ENCODE measurements at places on chromosomes 4 and X. TPM values are rescaled to one million over a fixed set of nuclear protein-coding genes. Genes with fewer than 3 reads are reported as not detected.
A peak's percentile ranks its signal among the peaks of the same experiment; 100 is the strongest.

DNA sequence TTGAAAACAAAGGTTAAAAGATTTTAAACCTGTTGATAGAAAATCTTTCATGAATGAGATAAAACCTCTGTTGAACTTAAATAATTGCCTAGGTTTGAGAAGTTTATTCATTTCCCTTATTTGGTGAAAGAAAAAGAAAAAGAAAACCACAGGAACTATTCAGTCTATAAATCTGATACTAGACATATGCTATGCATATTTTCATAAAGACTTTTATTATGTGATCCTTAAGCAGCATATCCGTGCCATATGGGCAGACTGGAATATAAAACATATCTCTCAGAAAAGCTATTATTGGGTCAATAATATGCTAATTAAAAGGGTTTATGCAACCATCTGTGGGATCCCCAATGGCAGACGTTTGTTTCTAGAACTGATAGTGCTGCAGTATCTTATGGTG is 178.7 kb downstream of the RASL11B start:
- H3K27me3 ChIP-seq, result no peaks in the 10 kb centered on the region
- H3K27ac ChIP-seq, result no peak overlapping the region
- DNase-seq, result no peak
- no peaks in the 10 kb centered on the region for H3K36me3 ChIP-seq
- H3K4me3 ChIP-seq, result no peak overlapping the region
- H3K4me1 ChIP-seq, result no peaks in the 10 kb centered on the region

- H3K36me3 ChIP-seq, result no peaks in the 10 kb centered on the region
- no peaks in the 10 kb centered on the region for H3K27me3 ChIP-seq
- H3K4me1 ChIP-seq, result no peaks in the 10 kb centered on the region
- H3K4me3 ChIP-seq, result no peak overlapping the region
- H3K27ac ChIP-seq, result no peak overlapping the region
Observed at GRCh38 chr4:10731690-10732089, 47.1 kb upstream of the CLNK start.

GRCh38 chr4:98574816-98575215 is 83.6 kb downstream of the TSPAN5 start:
- H3K4me3 ChIP-seq, result no peak overlapping the region
- peaks cover 14% of the 10 kb centered on the region for H3K4me1 ChIP-seq
- H3K27ac ChIP-seq, result peak overlapping the region; percentile 27
- no peaks in the 10 kb centered on the region for H3K27me3 ChIP-seq

DNA sequence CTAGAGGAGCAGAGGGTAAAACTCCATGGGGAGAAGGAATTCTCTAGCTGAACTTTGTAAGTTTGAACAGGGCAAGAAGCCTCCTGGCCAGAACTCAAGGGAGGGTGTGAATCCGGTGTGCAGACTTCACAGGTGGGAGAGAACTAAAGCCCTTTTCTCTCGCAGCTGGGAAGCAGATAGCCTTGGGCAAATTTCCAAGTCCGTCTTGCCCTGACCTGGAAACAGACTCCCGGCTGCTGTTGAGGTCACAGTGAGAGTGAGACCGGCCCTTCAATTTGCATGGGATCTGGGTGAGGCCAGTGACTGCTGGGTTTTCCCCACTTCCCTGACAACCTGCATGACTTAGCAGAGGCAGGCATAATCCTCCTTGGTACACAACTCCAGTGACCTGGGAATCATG is 94.5 kb upstream of the ZNF827 start:
- H3K36me3 ChIP-seq, result no peaks in the 10 kb centered on the region
- H3K4me1 ChIP-seq, result no peaks in the 10 kb centered on the region
- H3K27ac ChIP-seq, result no peak overlapping the region

GRCh38 chr4:185359767-185360446 is 35.8 kb downstream of the LRP2BP start:
- H3K27me3 ChIP-seq, result no peaks in the 10 kb centered on the region
- no peak for DNase-seq
- H3K27ac ChIP-seq, result no peak overlapping the region
- no peaks in the 10 kb centered on the region for H3K4me1 ChIP-seq

DNA sequence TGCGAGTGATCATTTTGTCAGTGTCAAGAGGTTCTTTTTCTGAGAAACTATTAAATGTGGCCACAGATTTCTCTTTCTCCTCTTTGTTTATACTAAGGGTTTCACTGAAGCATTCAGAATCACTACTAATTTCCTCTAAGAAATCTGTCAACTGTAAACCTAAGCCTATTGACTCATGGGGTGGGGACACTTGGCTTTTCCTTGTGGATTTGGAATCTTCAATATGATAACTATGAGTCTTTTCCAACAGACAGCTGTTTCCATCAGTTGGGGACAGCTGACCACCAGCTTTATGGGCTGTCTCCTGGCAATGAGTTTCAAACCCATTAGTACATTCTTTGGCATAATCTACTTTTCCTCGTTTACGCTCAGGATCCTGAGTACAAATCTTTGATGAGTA is 13.8 kb downstream of the PGRMC1 start:
- H3K27me3 ChIP-seq, result no peaks in the 10 kb centered on the region
- DNase-seq, result no peak
- H3K36me3 ChIP-seq, result no peaks in the 10 kb centered on the region
- no peak overlapping the region for H3K27ac ChIP-seq
- no peak overlapping the region for H3K4me3 ChIP-seq
- no peaks in the 10 kb centered on the region for H3K4me1 ChIP-seq

DNA sequence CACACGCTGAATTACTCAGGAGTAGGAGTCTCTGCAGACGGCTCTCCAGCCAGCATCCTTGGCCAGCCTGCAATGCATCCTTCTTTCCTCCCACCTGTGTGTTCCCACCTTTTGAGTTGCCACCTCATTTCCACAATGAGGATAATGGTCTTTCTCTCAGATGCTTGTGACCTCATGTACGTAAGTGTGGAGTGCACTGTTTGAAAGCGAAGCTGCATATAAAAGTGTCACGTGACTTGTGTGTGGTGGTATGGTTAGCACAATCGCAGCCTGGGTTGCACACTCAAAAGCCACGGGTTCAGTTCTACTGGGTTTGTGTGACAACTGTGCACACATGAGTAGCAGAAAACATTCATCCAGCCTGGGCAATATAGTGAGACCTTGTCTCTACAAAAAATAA is 12.0 kb upstream of the MFAP3L start:
- H3K4me1 ChIP-seq, result no peaks in the 10 kb centered on the region
- no peaks in the 10 kb centered on the region for H3K27me3 ChIP-seq
- DNase-seq, result no peak
- no peak overlapping the region for H3K27ac ChIP-seq
- no peaks in the 10 kb centered on the region for H3K36me3 ChIP-seq
- no peak overlapping the region for H3K4me3 ChIP-seq

DNA sequence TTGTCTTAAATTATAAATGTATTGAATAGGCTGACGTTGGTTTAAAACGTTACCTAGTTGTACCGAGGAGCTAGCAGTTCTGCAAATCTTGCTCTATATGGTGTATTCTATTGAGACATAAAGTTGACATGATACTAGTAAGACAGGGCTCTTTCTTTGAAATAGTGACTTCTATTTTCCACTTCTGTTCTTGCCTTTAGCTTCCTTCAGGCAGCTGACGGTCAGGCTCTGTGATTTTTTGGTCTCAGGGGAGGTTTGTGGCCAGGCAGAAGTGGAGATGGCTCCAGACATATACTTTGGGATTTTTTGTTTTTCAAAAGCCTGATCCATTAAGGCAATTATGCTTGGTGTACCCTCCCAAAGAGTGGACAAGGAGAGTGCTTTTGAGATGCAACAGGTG is 95.2 kb downstream of the SLC34A2 start:
- H3K36me3 ChIP-seq, result no peaks in the 10 kb centered on the region
- no peak overlapping the region for H3K27ac ChIP-seq
- no peaks in the 10 kb centered on the region for H3K27me3 ChIP-seq
- no peak overlapping the region for H3K4me3 ChIP-seq

DNA sequence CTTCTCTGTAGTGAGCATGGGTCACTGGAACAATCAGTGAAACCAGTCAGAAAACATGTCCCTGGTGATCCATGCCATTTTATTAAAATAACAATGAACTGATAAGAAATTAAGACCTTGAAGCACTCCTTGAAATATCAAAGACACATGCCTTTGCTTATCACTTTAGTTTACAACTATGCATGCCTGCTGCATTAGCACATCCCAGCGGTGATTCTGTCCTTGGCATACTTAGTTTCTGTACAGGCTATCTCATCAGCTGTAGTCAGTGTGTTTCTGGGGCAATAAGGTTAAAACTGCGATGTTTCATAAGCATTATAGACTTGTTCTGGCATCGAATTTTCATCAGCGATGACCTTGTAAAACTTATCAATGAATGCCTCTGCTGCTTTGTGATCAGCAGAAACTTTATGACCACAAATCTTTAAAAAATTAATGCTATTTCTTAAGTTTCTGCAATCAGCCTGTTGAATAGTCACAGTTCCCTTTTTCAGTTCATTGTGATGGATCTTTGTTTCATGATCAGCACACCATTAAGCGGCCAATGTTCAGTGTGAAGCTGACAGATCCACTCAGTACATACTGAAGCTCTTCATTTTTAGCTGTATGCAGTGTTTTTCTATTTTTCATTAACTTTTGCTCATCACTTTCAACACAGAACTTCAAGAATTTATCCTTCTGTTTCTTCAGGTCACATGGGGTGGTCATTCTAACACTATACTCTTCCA is 150.5 kb downstream of the RNF150 start:
- H3K4me3 ChIP-seq, result no peak overlapping the region
- peaks cover 1% of the 10 kb centered on the region for H3K4me1 ChIP-seq
- no peak overlapping the region for H3K27ac ChIP-seq
- H3K27me3 ChIP-seq, result no peaks in the 10 kb centered on the region
- no peak for DNase-seq

GRCh38 chrX:74133156-74133796 is 170.7 kb upstream of the ZCCHC13 start:
- DNase-seq, result no peak
- no peak overlapping the region for H3K4me3 ChIP-seq
- H3K27ac ChIP-seq, result no peak overlapping the region
- no peaks in the 10 kb centered on the region for H3K27me3 ChIP-seq
- no peaks in the 10 kb centered on the region for H3K4me1 ChIP-seq

DNA sequence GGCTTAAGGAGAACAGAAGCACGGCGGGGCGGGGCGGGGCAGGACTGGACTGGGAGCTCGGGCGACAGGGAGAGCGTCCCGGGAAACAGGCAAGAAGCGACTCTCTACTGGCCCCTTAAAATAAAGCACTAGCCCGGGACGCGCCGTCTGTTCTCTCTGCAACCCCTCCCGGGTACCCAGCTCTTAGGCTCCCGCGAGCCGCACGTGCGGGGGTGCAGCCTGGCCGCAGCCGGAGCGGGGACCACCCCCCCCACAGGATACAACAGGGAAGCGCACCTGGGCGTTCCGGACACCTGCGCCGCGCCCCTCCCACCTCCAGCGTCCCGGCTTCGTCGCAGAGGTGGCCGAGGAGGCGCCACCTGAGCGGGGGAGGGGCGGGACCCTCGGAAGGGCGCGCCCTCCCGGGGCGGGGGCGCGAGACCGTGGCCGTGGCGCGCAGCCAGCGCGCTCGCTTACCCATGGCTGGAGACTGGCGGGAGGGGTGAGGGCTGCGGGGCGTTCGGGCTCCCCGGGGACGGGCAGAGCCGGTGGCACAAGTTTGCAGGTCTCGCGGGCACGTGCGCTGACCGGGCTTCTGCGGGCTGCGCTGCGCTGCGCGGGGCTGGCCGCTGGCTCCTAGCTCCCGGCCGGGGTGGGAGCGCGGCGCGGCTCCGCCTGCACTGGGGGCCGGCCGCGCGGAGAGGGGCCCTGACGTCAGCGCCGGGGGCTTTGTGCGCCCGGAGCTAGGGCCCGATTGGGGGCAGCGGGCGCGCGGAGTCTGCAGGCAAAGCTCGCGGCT is 91.5 kb downstream of the GEMIN8 start:
- peak; percentile 19 for DNase-seq
- no peaks in the 10 kb centered on the region for H3K27me3 ChIP-seq
- peak overlapping the region; percentile 26 for H3K4me3 ChIP-seq
- no peaks in the 10 kb centered on the region for H3K4me1 ChIP-seq
- H3K36me3 ChIP-seq, result no peaks in the 10 kb centered on the region

GRCh38 chrX:150575419-150575814 is 7.0 kb downstream of the MTM1 start:
- H3K27me3 ChIP-seq, result no peaks in the 10 kb centered on the region
- no peak overlapping the region for H3K27ac ChIP-seq
- no peak for DNase-seq
- H3K4me3 ChIP-seq, result no peak overlapping the region
- no peaks in the 10 kb centered on the region for H3K36me3 ChIP-seq
- H3K4me1 ChIP-seq, result peaks cover 2% of the 10 kb centered on the region

GRCh38 chrX:13855689-13856450 is 39.0 kb upstream of the GPM6B start:
- H3K4me3 ChIP-seq, result no peak overlapping the region
- no peak overlapping the region for H3K27ac ChIP-seq
- DNase-seq, result no peak

DNA sequence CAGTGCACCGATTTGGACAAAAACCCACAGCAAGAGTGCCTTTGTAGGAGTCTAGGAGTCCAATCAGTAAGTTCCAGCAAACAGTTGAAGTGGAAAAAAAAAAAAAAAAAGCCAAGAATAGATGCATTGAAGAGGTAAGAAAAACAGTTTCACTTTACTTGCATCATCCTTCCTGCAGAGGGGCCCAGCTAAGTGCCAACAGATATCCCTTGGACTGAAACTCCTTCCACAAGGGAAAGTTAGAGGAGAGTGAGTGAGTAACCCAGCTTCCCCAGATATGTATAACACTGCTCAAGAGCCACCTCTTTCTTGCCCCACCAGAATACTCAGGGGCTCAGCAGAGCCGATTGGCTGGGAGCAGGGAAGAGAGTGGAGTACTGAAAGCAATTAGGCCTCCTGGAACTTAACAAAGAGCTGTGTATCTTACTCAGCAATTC is 617.7 kb upstream of the SMIM31 start:
- H3K27ac ChIP-seq, result no peak overlapping the region
- H3K4me3 ChIP-seq, result no peak overlapping the region
- no peaks in the 10 kb centered on the region for H3K4me1 ChIP-seq
- DNase-seq, result no peak

UGT2B10 gene
- total RNA-seq, result not detected

CHIC2 gene
- total RNA-seq, result 37.6 TPM

PLAC1 gene
- total RNA-seq, result not detected

TMPRSS11A gene
- not detected for total RNA-seq

PCYT1B gene
- total RNA-seq, result 2.2 TPM

All from ovary (tissue), 10 donors.